Activated CD4-positive, alpha-beta memory T cell treated with anti-CD3 and anti-CD28 coated beads for 36 hours (primary cell): ENCODE measurements at places on chromosomes 1 and 21.
A peak's percentile ranks its signal among the peaks of the same experiment; 100 is the strongest.

- DNase-seq: no peak
Observed at GRCh38 chr1:175367896-175368295, 175.3 kb upstream of the KIAA0040 start.

- no peak for DNase-seq
Observed at GRCh38 chr1:150875197-150876118, 941 bp downstream of the ARNT start.

- no peak for DNase-seq
Observed at GRCh38 chr21:40379881-40380810, 466.8 kb downstream of the DSCAM start.

DNA sequence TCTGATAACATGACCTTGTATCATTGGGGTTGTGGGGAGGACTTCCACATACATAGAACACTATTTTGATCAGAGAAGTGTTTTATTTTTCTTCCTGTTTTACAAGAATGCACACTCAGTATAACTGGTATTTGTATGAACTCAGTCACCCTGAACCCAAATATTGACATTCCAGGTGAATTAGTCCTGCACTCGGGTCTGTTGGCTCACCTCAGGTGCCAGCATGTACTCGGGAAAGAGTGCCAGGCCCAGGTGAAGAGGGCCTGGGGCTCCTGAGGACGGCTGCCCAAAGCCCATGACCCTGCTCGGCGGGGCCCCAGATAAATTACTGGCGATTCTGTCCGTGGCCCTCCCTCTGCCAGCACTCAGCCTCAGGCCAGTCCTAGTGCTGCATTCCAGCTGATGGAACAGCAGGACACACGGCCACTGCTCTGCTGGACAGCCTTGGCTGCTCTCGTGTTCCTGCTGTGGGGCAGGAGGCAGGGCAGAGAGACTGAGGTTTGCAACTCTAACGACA lies 75.4 kb upstream of the TMPRSS2 start:
- no peak for DNase-seq

- peak; percentile 45 for DNase-seq
Observed at GRCh38 chr1:233268389-233269022, 27.0 kb downstream of the PCNX2 start.

- DNase-seq: no peak
Observed at GRCh38 chr21:34180826-34181359, 107.5 kb downstream of the MRPS6 start.

GRCh38 chr21:26438976-26439375 lies 134.1 kb downstream of the CYYR1 start:
- DNase-seq: no peak

- no peak for DNase-seq
Observed at GRCh38 chr1:30469426-30469825, 254.0 kb downstream of the MATN1 start.

DNA sequence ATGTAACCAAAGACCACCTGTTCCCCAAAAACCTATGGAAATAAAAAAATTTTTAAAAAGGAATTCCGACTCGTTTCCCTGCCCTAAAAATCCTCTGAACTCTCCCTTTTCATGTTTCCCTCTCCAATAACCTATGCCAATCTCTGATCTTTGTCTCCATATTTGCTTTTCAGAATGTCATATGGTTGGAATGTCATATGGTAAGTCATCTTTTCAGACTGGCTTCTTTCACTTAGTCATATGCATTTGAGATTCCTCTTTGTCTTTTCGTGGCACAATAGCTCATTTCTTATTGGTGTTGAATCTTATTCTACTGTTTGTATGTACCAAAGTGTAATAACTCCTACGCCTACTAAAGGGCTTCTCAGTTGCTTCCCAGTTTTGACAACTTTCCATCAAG lies 117.5 kb downstream of the BACH1 start:
- DNase-seq: no peak

GRCh38 chr1:70411360-70411844 lies 334 bp downstream of the CTH start:
- DNase-seq: no peak

- no peak for DNase-seq
Observed at GRCh38 chr1:171983584-171983983, 142.3 kb downstream of the DNM3 start.

- DNase-seq: peak; percentile 65
Observed at GRCh38 chr1:203306965-203307541, 1.7 kb downstream of the BTG2 start.

- DNase-seq: no peak
Observed at GRCh38 chr1:179816196-179816960, 61.2 kb downstream of the TOR1AIP2 start.

- no peak for DNase-seq
Observed at GRCh38 chr1:160911441-160911840, 26.5 kb upstream of the ITLN1 start.

DNA sequence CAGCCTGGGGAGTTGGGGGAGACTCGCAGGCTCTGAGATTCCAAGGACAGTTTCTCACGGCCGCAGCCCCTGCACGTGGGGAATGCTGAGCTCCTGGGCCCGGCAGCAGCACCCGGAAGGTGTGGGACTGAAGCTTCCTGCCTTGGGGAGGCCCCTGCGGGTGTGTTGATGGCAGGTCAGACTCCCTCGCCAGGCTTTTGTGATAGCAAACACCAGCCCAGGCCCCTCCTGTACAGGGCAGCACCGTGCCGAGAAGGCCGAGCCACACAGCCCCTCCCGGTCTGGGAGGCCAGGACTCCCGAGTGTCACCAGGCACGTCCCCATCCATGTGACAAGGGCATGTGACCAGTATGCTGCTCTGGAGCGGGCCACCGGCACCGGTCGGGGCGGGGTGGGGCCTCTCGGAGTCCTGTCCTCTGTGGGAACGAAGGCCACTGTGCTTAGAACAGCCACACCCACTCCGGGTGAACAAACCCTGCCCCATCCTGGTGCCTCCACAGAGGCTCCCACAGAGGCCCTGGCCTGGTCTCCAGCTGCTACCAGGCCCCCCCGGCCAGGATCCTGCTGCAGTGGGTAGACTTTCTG lies 31.1 kb upstream of the ARHGEF16 start:
- no peak for DNase-seq

DNA sequence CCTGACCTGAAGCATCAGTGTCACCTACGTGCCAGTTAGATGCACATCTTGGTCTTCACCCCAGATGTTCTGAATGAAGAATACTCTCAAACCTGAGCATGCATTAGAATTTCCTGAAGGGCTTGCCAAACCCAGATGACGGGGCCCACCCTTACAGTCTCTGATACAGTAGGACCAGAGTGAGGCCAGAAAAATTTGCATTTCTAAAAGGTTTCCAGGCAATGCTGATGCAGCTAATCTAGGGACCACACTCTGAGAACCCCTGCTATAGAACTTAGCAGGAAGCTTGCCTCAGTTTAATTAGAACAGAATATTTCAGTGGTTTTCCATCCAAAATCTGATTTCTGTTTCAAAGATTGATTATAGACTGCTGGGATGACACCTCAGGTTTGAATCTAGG lies 9.9 kb upstream of the CTBS start:
- no peak for DNase-seq

DNA sequence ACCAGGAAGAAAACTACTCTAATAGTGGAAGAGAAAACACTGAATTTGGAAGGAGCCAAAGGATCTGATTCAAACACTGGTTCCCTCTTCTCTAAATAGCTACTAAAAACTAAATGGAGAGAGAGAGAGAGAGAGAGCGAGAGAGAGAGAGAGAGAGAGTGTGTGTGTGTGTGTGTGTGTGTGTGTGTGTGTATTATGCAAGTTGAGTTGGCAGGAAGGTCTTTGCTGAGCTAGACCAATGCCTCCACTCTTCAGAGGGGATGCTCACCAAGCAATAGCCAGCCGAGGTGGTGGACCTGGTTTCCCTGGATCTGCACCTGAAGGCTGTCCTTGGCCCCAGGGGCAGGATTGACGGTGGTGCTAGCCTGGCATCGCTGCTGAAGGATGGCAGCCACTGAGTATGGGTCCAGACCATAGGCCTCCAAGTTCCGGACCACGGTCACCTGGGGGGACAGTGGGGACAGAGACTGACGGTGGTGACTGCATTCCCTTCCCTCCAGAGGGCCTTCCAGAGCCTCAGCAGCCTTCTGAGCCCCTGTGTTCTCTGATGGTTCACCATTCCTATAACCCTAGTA lies 18.8 kb downstream of the EIF2D start:
- DNase-seq: no peak

DNA sequence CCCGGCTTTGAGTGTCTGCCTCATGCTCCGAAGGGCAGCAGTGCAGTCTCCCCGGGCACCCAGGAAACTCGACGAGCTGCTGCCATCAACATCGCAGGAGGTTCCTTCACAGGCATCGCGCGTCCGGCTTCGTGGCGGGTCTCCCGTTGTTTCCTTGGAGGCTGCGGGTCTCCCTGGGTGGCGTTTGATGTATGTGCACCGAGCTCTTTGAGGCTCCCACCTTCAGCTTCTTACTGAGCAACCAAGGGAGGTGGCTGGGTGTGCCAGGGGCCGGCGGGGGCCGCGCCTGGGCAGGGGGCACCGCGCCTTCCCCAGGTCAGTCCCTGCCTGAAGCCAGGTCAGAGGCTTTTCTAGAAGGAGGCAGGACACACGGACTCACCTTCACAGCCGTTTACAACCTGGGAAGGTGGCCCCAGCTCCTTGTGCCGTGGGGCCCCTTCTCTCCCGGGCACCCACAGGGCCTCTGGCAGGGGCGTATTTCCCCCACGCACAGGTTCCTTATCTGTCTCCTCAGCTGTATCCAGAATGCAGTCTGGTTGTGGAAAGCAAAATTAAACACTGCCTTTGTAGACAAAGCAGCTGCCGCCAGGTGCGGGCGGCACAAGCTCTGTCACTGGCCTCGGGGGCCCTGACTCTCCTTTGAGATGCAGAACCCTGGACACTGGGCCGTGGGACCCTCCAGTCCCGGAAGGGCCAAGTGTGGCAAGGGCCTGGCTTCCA lies 21.7 kb upstream of the PEX10 start:
- no peak for DNase-seq

DNA sequence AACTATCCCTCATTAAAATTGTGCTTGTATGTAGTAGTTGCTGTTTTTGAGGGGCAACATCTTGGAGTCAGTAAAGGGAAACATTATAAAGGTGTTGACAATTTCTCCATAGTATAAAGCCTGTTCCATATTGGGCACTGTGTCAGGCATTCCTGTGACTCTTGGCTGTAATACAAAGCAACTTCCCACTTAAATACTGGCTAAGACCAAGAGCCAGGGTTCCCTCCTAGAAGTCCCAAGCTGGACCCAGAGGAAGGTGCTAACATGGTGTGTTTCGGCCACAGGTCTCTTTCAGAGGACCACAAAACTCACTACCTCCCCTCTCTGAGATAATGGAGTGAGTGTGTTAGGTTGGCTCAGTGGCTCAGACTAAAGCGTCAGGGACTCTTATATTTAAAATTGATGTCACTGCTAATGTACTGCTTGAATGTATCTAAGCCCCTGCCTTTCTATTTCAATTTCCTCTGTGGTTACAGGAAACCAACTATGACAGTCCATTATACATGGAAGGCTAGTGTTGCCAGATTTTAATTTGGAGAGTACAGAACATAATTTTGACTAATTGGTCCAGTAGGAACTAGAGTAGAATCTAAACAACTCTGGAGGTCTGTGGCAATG lies 74.7 kb upstream of the RGL1 start:
- DNase-seq: no peak

GRCh38 chr1:209398313-209398991 lies 185.1 kb upstream of the CAMK1G start:
- peak; percentile 10 for DNase-seq
